NCI-H1417 (cell line): ENCODE measurements at places on chromosomes 2 and 18.

DNA sequence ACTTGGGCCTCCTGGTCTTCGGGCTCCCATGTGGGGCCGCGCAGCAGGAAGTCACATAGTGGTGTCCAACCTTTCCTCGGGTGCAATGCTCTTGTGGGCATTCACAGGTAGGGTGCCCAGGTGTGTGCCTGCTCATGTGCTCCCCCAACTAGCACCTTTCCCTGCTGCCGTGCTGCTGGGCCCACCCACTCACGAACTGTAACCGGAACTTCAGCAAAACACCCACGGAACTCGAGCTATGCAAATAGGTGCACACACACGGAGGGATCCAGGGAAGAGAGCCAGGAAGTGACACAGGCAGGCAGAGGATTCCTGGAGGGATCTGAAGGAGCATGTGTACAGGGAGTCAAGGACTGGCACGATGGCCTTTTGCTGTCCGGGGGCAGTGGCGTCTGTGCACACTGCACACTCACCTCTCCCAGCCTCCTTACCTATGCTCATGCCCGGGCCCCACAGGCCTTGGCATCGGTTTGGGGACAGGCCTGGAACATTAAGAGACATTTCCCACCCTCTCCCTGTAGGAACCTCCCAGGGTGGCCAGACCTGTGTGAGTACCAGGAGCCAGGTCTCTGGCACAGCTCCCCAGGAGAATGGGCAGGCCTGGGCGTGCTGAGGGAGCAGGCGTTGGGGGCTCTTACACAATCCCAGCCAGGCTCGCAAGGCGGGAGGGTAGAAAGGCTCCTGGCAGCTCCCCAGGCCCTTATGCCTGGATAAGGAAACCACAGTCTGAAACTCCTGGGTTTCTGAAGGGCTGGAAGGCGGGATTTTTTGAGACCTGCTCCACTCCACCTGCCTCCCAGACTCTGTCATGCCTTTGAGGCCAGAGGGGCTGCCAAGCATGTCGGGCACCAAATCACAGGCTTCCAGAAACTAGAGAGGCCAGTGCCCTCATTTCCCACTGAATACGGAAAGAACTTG, 6.6 kb upstream of the PTMA start:
- DNase-seq = peak; percentile 68

DNA sequence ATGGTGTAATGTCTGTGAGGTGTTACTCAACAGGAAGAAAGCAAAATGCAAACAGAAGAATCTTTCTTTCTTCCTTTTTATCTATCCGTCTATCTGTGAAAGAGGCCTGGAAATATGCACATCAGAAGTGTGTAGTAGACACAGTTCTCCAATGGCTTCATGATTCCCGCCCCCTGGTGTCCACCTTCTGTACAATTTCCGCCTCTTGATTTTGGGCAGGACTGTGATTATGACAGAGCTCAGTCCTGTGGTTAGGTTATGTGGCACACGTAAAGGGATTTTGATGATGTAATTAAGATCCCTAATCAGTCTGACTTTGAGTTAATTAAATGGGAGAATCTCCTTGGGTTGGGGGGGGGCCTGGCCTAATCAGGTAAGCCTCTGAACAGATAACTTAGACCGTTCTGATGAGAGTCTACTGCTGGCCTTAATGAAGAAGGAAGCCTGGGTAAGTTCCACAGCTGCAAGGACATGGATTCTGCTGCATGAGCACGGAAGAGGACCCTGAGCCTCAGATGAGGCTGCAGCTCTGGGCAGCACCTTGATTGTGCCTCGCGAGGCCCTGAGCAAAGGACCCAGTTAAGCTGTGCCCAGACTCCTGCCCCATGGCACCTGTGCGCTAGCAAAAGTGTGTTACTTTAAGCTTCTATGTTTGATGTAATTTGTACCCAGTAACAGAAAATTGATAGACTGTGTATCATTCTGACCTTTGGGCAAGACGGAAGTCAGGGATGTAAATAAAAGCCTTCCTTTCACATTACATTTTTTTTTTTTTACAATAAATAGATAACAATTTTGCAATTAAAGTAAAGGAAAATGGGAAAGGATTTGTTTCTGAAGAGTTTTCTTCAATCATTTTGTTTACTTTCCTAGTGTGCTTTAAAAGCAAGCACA, 11.3 kb upstream of the KCNF1 start:
- no peak for DNase-seq

- DNase-seq = peak; percentile 7
Observed at GRCh38 chr2:228590681-228591080, 409.2 kb upstream of the SPHKAP start.

- DNase-seq = no peak
Observed at GRCh38 chr2:240077442-240077841, 24.1 kb upstream of the OR6B3 start.

- DNase-seq = peak; percentile 46
Observed at GRCh38 chr2:94871226-94872087, at the start of gene TEKT4. TEKT4 (plus strand) TSS chr2:94871430; CDS start chr2:94871580, 150 bp downstream.

DNA sequence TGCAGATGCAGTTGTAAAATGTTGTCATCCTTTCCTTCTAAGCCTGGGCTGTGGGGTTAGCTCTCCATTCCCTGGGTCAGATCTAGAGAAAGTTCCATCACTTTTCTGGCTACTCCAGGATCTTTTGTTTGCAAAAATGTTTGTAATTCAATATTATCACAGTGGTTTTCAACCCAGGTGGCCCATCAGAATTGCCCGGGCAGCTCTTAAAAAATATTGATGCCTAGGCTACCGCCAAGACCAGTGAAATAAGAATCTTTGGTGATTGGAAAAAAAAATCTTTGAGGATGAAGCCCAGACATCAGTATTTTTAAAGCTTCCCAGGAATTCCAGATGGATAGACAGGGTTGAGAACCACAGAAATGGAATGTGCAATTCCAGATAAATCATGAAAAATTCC, 232.5 kb upstream of the SPRED2 start:
- no peak for DNase-seq

GRCh38 chr2:10537522-10538199, 89.5 kb upstream of the ODC1 start:
- DNase-seq = no peak

DNA sequence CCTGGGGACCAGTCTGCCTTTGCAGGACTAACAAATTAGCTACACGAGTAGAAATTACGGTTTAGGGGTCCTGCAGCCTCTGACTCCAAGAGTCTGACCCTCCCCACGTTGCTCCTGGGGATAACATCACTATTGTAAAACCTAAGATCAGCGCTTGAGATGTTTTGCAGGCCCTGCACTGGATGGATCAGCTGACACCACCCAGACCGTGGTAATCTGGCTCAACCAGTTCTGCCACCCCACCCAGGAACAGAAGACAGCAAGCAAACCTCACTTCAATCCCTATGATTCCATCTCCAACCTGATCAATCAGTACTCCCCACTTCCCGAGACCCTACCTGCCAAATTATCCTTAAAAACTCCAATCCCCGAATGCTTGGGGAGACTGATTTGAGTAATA, 31.7 kb downstream of the NGEF start:
- DNase-seq = peak; percentile 42

DNA sequence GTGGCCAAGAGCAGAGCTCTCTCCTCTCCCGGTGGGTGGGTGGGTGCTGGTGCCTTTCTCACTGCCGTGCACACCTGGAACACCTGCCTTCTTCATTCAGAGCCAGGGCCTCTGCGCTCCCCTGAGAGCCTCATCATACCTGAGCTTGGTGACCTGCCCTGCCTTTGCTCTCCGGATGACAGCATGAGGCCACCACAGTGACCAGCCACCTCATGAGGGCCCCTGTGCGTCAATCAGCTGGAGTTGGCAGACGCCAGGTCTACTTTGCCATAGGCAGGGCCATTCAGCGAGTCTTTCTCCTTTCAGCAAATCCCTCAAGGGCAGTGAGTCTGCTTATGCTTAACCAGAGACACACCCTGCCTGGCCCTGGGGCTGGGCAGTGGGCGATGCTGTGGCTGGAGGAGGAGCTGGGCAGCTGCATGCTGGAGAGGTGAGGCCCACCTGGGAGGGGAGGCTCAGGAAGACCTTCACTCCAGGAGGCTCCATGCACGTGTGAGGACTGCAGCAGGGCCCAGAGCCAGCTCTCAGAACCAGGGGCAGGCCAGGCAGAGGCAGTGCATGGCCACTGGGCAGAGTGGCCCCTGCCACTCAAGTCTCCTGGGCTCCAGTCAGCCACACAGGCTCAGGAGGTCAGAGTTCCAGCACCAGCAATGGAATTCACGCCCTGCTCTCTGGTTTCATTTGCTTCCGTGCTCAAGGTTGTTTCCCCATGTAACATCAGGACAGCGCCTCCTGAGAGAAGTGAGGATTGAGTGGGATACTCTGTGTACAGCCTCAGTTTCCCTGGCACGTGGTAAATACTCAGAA, 417.5 kb upstream of the MYT1L start:
- no peak for DNase-seq

GRCh38 chr18:12742453-12742852, 39.6 kb downstream of the PSMG2 start:
- DNase-seq = no peak

DNA sequence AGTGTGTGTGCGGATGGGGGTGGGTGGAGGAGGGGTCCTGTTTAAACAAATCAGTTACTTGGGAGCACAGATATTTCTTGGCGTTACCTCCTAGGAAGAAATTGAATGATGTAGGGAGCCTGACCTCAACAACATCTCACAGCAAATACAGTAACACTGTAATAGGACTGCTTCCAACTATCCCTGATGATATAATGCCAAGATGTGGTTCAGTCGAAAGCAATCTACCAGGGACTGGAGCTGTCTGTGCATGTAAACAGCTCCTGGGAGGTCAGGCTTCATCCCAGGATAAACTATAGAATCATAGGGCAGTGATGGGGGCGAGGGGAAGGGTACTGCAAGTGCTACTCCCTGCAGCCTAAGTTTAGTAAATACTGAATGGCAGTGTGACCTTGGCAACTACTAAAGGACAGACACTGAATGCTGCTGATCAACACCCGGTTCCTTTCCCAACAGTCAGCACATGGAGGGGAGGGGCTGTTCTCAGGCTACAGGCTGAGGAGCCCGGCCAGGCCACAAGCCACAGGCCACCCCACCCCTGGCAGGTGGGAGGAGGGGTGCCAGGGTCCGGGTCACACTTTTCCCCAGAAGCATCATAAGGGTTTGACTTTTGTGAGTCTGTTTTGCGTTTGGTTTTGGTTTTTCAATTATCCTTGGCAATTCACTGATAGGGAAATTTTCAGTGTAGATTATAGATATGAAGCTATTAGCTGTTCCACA, 85.3 kb upstream of the ZNF397 start:
- DNase-seq = no peak
